ENCODE measurements at places on chromosomes 11 and 22.

GRCh38 chr11:44258190-44258489 is 51.8 kb downstream of the ALX4 start:
- no peak for DNase-seq

GRCh38 chr22:37056246-37056645 is 4.7 kb downstream of the KCTD17 start:
- DNase-seq = no peak

DNA sequence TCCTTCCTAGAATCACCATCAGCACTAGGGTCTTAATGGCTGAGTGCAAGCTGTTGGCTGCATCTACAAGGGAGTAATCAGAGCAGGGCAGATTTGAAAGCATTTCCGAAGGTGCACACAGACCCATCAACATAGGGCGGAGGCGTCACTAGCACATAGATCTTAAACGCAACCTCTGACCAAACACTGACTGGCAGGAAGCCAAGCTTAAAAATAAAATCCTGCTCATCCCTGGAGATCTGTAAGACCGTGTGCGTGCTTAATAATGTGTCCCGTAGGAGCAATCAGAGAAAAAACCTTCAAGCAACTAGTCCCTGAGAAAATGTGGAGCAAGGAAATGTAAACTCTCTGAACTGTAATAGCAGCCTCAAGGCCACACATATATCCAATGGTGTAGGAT is 470.5 kb downstream of the ETS1 start:
- DNase-seq = no peak

DNA sequence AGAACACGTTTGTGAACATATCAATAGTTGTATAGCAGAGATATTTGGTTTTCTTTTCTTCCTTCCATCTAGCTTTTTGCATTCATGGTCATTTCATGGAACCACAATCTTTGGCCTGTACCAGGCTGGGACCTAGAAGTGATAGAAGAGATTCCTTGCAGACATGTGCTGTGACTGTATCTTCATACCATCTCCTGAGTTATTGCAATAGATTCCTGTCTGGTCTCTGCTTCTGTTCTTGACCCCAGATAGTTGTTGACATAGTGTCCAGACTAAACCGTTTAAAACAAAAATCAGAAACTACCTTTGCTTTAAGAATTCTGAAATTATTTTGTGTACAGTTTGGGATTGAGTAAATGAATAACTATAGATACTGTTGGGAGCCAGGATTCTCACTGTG is 16.8 kb downstream of the PANX1 start:
- DNase-seq = no peak

DNA sequence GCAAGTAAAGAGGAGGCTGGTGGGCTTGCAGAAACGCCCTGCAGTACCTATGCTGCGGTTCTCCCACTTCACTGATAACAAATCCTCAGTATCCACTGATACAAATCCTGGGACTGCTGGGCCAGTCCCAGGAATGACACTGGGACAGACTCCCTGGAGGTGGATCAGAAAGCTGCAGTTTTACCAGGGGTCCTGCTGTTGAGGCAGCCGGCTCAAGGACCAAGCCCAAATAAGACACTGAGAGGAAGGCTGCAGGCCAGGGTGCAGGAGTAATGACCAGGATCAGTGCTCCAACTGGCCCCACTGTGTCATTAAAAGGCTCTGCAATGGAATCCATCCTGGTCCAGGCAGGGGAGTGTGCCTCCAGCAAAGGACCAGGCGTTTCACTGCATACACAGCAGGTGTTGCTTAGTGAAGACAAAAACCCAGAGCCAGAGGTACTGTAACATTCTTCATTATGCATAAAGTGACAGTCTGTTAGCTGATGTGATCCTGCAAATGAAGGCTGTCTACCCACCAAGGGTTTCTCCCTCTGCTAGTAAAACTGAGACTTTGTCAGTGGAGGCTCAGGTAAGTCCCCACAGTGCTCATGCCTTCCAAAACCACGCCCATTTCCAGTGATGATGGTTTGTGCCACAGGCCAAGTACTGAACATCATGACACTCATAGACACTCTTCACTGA is 1.4 kb upstream of the C22orf39 start:
- peak; percentile 63 for DNase-seq

- peak; percentile 35 for DNase-seq
These were observed at the start of gene PLAAT3 for GRCh38 chr11:63614136-63614671. PLAAT3 (minus strand) TSS chr11:63614433; CDS start chr11:63614014, 419 bp downstream.

DNA sequence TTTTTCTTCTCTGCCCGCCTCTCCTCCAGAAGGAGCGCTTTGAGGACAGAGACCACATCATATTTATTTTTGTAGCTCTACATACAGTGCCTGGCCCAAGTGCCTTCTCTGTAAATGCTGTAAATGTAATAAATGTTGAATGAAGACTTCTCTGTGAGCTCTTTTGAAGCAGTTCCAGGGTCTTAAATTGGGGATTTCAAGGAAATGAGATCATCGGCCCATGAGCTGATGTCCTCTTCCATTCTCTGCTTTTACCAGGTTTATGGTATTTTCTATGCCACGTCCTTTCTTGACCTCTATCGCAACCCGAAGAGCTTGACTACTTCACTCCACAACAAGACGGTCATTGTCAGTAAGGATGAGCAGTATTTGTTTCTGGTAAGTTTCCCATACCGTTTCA is 165.7 kb upstream of the SORL1-AS1 start:
- DNase-seq = no peak

GRCh38 chr22:41538583-41538982 is 5.7 kb downstream of the POLR3H start:
- no peak for DNase-seq

DNA sequence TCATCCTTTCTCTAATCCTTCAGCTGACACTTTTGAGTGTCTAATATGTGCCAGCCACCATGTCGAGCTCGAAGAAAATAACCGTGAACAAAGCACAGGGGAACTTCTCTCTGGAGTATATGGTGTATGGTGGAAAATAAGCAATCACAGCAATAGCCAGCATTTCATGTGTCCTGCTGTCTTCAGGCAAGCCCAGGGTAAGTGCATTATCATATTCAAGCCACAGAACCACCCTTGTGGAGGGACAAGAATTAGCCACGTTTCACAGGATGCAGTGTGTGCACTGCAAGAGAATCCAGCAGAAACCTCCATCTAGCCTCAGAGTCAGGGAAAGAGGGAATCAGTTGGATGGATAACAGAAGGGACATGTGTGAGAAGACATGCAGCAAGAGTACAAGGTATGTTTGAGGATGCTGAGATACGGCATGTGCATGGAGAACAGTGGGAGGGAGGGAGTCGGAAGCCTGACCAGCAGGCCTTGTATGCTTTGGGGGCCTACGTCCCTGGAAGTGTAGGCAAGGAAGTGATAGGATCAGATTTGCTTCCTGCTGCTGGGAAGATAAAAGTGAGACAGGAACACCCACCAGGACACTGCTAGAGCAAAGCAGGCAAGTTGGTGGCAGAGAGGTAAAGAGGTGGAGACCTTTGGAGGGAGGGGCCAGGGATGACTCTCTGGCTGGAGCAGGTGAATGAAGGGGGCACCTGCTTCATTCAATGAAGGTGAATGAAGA is 14.7 kb upstream of the GNAZ start:
- DNase-seq = no peak

DNA sequence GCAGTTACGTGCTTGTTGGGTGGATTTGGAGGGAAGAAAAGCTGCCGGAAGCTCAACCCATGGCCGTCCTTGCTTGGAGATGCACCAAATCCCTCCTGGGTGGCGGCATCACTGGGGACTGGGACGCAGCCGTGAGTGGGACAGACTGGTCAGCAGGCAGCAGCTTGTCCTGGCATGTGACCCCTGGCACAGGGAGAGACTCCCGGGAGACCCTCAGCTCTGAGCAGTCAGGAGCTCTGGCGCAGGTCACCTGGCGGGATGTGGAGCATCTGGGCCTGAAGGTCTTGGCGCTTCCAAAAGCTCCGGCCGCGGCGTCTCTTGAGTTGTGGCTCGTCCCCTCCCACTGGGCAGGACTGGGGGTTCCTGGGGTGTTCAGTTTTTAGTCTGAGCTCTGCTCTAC is 26.3 kb downstream of the PTDSS2 start:
- no peak for DNase-seq

- no peak for DNase-seq
These were observed 338.8 kb downstream of the MIAT start for GRCh38 chr22:26996154-26996553.

DNA sequence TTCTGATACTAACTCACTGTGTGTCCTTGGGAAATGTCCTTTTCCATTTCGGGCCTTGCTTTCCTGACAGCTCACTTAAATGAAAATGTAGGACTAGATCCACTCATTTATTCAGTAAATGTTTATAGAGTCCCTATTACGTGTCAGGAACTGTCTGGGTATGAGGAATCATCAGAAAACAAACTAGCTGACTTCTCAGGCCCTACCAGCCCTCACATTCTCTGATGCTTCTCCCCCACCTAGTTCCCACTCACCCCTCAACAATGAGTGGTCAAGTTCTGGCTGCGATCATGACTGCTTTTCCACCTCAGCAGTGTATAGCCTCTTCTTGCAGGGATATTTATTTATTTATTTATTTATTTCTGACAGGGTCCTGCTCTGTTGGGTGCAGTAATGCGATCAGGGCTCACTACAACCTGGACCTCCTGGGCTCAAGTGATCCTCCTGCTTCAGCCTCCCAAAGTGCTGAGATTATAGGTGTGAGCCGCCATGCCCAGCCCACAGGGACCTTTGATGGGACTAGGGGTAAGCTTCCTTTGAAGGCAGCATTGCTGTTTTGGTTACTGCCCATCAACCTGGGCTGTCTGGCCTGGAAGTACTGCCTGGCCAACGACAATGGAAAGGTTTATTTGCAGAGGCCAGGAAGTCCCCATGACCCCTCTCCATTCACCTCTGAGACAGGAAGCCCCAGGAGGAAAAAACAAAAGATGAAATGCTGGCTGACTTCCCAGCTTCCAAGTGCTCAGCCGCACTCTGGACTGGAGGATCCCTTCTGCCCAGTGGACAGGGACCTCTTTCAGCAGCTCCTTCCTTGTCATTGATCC is 33.1 kb upstream of the POLD3 start:
- no peak for DNase-seq

GRCh38 chr11:131823772-131824171 is 453.4 kb downstream of the NTM start:
- no peak for DNase-seq

GRCh38 chr11:35567737-35568465 is 42.5 kb upstream of the PAMR1 start:
- DNase-seq = no peak

Measured in MM.1S (cell line).